ENCODE measurements at places on chromosomes 7 and 10.

DNA sequence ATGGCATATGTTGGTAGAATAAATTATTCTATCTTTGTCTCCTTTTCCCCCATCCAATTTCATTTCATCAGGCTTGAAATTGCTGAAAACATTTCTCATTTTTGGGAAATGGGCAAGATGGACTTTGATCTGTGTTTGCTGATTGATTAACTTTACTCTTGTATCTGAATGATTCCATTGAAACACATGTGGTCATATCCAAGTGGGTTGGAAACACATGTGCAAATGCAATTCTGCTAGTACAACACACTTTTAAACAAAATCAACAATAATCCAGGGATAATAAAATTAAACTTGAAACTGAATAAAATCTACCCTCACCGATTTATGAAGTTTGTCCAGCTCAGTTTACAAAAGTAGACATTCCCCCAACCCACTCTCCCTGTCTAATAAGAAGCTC is 96.9 kb downstream of the EPDR1 start:
- DNase-seq, result no peak

DNA sequence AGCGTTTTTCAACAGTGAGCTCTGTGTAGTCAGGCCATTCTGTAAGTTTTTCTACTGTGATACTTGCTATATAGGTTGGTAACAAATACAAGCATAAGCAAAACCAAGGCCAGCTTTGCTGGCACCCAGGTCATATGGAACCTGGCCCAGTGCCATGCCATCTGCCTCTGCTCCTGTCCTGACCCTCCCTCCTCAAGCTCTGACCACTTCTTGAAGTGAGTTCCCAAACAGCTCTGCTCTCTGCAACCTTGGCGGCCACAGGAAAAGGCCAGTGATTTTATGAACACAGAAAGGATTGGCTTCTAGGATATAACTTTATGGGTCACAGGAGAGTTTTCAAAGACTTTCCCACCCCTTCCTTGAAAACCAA is 12.8 kb downstream of the NOD1 start:
- DNase-seq, result no peak

- DNase-seq, result no peak
These were observed 109.4 kb upstream of the ACBD5 start for GRCh38 chr10:27349987-27350386.

- DNase-seq, result no peak
These were observed 4.4 kb upstream of the SEPHS1 start for GRCh38 chr10:13352519-13352918.

DNA sequence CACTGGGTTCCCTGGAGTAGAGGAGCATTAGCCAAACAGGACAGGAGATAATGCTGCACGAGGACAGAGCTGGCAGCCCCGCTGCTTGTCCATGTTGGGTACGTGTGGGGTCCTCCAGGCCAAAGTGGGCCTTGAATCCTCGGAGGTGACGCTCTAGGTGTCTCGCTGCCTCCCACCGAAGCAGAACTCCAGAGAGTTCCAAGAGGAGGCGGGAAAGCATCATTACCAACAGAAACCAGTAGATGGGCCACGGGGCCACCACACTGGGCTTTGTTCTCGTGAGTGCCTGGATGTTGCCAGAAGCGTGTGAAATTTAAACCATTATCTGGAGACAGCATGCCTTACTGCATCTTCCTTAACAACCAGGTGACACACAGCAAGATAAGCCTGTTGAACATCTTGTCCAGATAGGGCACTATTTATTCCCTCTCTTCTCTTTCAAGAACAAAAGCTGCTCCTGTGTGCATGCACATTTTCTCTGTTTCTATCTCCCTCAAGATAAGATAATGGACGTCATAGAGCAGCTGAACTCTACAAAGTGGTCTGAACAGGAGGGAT is 56.8 kb downstream of the TNS3 start:
- DNase-seq, result no peak

- DNase-seq, result no peak
These were observed 170.8 kb downstream of the AUTS2 start for GRCh38 chr7:69768986-69769595.

DNA sequence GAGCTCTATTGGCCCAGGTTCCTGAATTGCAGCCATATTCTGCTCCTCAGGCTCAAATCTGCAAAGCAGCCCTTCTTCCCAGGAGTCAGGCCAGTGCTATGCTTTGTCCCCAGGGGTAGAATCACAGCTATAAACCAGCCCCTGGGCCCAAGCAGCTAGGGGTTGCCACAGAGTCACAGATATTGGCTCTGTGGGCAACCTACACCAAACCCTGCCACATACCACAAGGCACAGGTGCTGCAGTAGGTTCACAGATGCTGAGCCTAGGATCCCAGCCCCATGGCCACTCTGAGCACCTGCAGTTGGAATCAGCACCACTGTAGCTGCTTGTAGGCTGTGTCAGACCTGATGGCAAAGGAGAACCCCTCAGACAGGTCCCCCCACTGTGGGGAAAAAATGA is 43.1 kb upstream of the CAMK2B start:
- no peak for DNase-seq

- no peak for DNase-seq
These were observed 206.2 kb downstream of the ZNF365 start for GRCh38 chr10:62580396-62580795.

All from activated CD4-positive, alpha-beta T cell treated with anti-CD3 and anti-CD28 coated beads, Interleukin-2, amount 50 U/mL, for 24 hours (primary cell).